Stimulated activated CD4-positive, alpha-beta T cell treated with anti-CD3 and anti-CD28 coated beads, Interleukin-2, amount 100 ng/mL, for 48 hours (primary cell): ENCODE measurements at places on chromosomes 1 and 21.

DNA sequence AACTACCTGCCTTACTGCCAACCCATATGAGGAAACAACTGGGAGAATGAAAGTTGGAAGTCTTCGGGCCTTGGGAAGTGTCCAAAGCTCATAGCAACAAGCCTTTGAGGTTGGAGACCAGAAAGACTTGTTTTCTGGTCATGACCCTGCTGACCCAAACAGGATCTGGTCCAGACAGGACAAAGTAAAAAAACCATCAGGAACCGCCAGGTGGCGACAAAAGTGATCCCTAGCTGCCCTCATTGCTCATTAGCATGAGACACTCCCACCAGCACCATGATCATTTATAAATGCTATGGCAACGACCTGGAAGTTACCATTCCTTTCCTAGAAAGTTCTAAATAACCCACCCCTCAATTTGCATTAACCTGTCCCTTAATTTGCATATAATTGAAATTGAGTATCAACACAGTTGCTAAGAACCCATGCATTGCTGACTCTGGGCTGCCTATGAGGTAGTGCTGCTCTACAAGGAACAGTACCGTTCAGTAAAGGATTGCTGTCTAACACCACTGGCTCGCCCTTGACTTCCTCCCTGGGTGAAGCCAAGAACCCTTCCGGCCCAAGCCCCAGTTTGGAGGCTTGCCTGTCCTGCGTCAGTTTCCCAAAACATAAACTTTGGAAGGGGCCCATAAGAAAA is 89.0 kb downstream of the URB2 start:
- DNase-seq, result peak; percentile 24

DNA sequence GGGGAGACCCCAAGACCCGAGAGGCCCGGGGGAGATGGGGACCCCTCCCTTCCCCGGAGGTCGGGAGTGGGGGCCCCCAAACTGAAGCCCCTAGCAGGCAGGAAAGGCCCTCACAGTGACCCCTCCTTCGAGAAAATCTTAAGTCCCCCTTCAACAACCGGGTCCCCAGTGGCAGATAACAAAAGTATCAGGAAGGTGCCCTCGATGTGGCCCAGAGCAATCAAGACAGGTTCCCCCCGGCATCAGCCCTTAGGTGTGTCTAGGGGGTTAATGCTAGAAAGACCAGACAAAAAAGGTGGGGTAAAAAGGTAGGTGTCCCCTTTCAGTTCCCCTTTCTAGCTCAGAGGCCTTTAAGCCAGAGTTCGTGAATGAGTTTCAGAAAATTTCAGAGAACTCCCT is 282 bp upstream of the ECE1 start:
- no peak for DNase-seq

DNA sequence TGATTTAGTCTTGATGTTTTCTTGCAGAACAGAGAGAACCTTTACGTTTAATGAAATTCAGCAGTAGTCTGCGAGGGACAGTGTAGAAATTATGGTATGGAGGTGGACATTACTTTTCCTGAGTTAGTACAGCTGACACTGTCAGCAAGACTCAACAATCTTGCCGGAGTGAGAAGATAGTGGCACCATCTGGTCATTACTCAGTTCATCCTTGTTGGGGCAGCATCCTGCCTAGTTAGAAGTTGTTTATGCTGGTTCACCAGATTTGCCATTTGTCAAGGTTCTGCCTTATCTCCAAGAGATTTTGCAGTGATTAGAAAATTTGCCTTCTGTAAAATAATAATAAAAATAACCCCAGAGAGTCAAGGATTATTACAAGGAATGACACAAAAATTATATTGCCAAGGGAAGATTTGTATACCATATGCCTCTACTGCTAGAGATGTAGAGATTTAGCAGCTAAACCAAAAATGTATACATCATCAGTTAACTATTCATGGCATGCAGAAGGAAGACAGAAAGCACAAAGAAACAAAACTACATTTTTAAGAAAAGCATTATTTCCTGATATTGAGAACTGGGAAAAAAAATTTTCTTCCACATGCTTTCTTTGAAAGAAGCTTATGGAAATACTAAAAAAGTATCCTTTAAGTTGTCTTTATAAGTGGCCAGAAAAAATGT is 1967.4 kb downstream of the NCAM2 start:
- DNase-seq, result no peak

DNA sequence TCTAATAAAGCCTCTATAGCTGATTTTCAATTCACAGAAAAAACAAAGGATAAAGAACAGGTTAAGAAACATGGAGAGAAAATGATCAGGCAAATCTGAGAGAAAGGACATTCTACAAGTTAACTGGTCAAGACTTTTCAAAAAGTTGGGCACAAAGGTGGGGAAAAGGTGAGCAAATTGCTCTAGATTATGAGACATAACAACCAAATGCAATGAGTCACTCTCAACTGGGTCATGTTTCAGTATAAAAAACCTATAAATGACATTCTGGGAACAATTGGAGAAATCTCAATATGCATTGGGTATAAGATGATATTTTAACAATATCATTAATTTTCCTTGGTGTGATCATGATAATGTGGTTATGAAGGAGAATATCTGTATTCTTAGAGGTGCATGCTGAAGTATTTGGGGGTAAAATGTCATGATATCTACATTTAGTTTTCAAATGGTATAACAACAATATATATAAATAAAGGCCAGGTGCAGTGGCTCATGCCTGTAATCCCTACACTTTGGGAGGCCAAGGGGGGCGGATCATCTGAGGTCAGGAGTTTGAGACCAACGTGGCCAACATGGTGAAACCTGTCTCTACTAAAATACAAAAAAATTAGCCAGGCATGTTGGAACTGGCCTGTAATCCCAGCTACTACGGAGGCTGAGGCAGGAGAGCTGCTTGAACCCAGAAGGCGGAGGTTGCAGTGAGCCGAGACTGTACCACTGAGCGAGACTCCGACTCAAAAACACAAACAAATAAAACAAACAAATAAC is 27.0 kb downstream of the ANKRD13C start:
- no peak for DNase-seq

- no peak for DNase-seq
Measured at GRCh38 chr1:57238233-57238781, 185.6 kb downstream of the DAB1 start.
